ENCODE measurements at places on chromosomes 5 and 9.
A peak's percentile ranks its signal among the peaks of the same experiment; 100 is the strongest.

GRCh38 chr5:176534640-176535039, 2.6 kb downstream of the RNF44 start:
- DNase-seq = no peak

GRCh38 chr5:142110046-142110531, 1.5 kb downstream of the NDFIP1 start:
- DNase-seq = peak; percentile 14

DNA sequence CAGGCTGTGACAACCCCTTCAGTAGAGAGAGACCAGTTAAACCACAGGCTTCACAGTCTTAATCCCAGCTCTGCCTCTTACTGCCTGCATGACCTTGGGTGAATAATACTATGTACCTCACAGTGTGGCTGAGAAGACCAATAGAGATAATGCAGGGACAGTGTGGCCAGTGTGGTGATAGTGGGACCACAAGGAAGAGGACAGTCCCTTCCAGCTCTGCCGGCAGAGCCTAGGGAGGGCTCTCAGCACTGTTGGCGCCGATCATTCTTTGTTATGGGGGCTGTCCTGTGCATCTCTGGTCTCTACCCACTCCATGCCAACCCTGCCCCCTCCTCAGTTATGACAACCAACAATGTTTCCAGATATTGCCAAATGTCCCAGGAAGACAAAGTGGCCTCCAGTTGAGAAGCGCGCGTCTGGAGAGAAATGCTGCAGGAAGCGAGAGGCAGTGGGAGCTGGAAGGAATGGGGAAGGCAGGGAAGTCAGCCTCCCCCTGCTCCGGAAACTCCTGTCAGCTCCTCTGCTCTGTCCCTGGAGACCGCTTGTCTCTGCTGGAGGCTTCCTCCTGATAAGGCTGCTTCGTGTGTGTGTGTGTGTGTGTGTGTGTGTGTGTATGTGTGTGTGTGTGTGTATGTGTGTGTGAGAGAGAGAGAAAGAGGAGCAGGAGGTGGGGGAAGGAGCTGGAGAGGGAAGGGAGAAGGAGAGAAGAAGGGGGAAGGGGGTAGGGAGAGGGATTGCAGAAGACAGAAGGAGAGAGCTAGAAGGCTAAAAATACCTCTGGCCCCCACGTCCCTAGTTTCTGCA, 31.8 kb upstream of the FABP6 start:
- no peak for DNase-seq

- no peak for DNase-seq
Measured at GRCh38 chr9:111928359-111928720, 31.7 kb downstream of the UGCG start.

DNA sequence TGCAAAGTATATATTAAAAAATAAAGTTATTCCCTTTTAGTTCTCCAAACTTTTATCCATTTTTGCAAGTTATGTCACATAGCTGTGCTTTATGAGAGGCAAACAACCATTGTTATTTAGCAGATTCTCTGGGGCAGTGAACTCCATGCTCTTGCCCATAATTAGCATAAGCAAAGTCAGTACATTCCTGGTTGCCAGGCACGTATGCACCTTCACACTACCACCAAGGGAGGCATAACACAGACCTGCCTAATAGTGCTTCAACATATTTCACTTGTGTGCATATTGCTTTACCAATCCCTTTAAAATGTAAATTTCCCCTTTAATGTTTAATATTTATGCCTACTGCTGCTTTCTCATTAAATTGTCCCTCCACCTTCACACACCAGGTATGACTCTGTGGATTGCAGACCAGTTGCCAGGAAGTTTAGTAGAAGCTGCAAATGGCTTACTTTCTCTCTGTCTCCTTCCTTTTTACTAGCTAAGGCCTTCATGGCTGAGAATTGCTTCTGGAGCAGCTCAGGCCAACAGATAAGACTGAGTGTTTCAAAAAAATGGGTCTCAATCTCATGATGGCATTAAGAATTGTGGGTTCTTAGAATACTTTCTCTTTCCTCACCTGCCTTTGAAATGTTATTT, 388.2 kb downstream of the PRR16 start:
- DNase-seq = no peak

DNA sequence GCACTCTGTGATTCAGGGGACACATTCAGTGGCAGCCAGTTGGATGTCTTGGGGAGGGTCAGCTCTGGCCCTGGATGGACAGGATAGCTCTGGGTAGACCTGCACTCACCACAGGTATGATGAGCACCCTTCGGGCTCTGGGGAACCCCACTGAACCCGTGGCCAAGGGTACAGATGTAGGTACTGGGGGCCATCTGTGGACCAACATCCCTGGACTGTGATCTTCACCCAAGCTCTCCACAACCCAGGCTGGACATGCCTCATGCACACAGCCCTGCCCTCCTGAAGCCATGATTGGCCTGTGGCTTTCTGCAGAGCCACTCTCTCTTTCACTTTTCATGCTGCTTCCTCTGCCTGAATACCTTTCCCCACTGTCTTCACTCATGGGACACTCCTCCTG, 15.6 kb upstream of the ACSL6 start:
- no peak for DNase-seq

GRCh38 chr9:15135164-15135792, 171.7 kb downstream of the TTC39B start:
- DNase-seq = peak; percentile 84

DNA sequence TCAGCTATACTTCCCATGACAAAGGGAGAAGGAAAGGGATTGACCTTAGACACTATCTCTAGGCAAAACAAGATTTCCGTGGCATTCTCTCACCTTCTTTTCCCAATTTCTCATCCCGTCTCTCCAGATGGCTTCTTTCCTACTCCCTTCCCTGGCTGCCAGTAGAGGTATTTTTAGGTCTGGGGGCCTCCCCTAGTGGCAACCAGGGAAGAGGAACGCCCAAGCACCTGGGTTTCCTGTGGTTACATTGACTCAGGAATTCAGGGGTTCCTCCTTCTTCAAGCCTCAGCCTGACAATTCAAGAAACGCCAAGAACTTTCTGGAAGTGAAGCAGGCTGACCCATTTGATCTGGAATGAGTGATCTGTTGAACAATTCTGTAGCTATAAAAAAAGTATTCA, 111.5 kb upstream of the OSMR start:
- no peak for DNase-seq

DNA sequence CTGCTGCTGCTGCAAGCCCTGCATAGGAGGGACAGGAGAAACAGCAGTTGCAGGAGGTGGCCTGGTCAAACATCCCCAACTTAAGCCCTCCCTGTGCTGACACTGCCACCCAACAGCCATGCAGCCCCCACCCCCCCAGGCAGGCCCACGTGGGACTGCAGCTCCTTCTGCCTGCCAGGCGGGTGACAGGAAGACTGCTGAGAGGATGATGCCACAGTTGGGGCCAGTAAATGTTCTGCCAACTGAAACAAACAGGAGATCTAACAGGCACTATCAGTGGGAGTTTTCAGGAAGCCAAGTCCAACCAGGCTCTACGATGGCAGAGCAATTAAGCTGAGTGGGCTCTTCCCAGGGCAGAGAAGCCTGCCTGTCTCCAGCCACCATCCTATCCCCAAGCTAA, 31.1 kb downstream of the DIRAS2 start:
- DNase-seq = no peak
